ENCODE measurements at places on chromosomes 16 and 17.

- no peak for DNase-seq
Measured at GRCh38 chr16:1345087-1345486, 6.6 kb downstream of the TSR3 start.

GRCh38 chr16:53235851-53236250, 181.1 kb downstream of the CHD9 start:
- DNase-seq, result no peak

DNA sequence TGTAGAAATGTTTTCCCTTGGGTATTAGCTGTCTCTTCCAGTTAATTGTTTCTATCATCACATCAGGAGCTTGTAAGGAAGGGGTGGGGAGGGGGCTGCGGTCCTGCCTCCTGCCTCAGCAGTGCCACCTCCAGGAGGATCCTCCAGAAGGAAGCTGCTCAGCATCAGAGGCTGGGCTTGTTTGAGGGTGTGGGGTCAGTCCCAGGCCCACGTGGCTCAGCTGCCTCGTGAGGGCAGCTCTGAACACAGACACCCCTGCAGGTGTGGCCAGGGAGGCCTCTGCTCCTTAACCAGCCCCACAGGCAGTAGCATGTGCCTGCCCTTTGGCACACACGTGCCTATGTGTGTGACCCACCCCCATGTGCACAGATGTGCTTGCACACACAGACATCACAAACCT, 46.3 kb downstream of the MRM1 start:
- DNase-seq, result no peak

DNA sequence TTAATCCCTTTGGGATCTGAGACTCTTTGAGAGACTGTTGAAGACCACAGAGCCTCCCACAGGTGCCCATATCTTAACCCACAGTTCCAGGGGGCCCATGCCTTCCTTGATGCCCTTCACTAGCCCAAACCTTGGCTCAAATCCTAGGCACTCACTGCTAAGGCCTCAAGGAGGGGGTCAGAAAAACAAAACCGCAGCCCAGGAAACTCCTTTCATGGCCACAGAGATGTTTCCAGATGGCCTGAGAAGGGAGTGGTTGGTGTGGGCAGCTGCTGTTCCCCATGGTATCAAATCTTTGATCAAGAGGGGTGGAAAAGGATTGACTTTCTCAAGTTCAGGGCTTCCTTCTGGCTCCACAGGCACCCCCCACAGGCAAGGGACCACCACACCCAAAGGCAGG, 44.7 kb downstream of the CDH1 start:
- DNase-seq, result no peak

GRCh38 chr16:22663389-22664064, 150.4 kb upstream of the HS3ST2 start:
- DNase-seq, result no peak

Data from amygdala (tissue), 56 donors.